Activated T-cell treated with anti-CD3 and anti-CD28 coated beads, Interleukin-2, amount 50 U/mL, for 72 hours (primary cell): ENCODE measurements at places on chromosomes 5 and 9. TPM values are rescaled to one million over a fixed set of nuclear protein-coding genes. Genes with fewer than 3 reads are reported as not detected.
A peak's percentile ranks its signal among the peaks of the same experiment; 100 is the strongest.

- DNase-seq = no peak
- peaks cover 25% of the 10 kb centered on the region for H3K27me3 ChIP-seq
- H3K27ac ChIP-seq = no peak overlapping the region
- H3K4me1 ChIP-seq = peaks cover 36% of the 10 kb centered on the region
- H3K4me3 ChIP-seq = peak overlapping the region; percentile 37
Observed at GRCh38 chr5:10591159-10591558, 27.3 kb downstream of the ANKRD33B start.

GRCh38 chr9:99919930-99920329 lies 13.5 kb downstream of the STX17 start:
- no peak overlapping the region for H3K4me3 ChIP-seq
- no peaks in the 10 kb centered on the region for H3K27me3 ChIP-seq
- no peak for DNase-seq

GRCh38 chr5:129904667-129905472 lies 605 bp downstream of the CHSY3 start:
- H3K4me3 ChIP-seq = peak overlapping the region; percentile 88
- no peak overlapping the region for H3K27ac ChIP-seq
- peak; percentile 1 for DNase-seq
- H3K27me3 ChIP-seq = peaks cover 50% of the 10 kb centered on the region

DNA sequence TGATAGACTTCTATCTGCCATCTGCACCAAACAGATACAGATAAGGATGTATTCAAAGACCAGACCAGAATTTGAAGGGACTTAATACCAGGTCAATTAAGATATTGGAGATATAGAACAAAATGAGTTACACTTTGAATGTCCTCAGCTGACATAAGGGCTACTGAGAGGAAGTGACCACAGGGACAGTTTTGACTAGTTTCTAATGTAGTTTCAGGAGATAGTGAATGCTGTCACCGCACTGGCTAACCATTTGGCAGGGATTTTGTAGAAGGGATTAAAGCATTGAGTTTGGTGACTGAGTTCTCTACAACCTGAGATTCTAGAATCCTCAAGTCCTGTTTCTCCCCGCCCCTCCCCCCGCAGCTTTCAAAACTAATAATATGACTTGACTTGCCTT lies 22.7 kb downstream of the CCNH start:
- no peak for DNase-seq
- peaks cover 34% of the 10 kb centered on the region for H3K36me3 ChIP-seq
- H3K27me3 ChIP-seq = no peaks in the 10 kb centered on the region
- H3K4me1 ChIP-seq = no peaks in the 10 kb centered on the region
- peak overlapping the region; percentile 60 for H3K27ac ChIP-seq

DNA sequence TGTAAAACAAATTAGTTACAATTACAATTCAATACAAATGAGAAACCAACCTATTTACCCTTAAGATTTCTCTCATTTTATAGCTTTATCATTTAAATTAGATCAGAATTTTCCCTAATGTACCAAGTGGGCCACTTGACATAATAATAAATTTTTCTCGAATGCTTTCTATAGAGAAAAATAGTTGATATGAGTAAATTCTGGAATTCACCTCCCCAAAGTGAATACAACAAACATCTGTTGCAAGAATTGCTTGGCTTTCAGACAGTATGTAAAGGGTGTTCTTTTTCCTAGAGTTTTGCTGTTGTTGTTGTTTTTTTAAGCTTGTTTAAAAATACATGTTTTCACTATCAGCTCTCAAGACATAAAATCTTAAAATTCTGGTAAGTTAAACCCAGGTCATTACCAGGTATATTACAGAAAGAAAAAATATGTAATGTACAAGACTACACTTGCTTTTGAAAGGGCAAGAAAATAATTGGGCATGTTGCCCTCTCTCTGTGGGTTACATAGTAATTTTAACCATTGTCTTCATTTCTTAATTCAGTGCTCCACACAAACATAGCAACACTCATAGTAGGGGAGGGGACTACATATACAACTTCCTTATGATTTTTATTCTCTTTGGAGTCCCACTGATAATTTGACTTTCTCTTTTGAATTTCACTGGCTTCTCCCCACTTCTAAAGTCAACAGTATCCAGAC lies 200.6 kb downstream of the ARL15 start:
- DNase-seq = no peak
- H3K36me3 ChIP-seq = peaks cover 2% of the 10 kb centered on the region
- no peak overlapping the region for H3K4me3 ChIP-seq
- no peaks in the 10 kb centered on the region for H3K4me1 ChIP-seq
- no peak overlapping the region for H3K27ac ChIP-seq

Gene LTC4S
- 1.5 TPM for total RNA-seq

Gene CCT5
- total RNA-seq = 218 TPM

- no peak for DNase-seq
- H3K4me3 ChIP-seq = no peak overlapping the region
- no peak overlapping the region for H3K27ac ChIP-seq
- H3K4me1 ChIP-seq = no peaks in the 10 kb centered on the region
- peaks cover 4% of the 10 kb centered on the region for H3K36me3 ChIP-seq
- no peaks in the 10 kb centered on the region for H3K27me3 ChIP-seq
Observed at GRCh38 chr5:122030251-122030650, 47.8 kb downstream of the LOX start.
